ENCODE measurements at places on chromosomes 2 and 18.
A peak's percentile ranks its signal among the peaks of the same experiment; 100 is the strongest.

DNA sequence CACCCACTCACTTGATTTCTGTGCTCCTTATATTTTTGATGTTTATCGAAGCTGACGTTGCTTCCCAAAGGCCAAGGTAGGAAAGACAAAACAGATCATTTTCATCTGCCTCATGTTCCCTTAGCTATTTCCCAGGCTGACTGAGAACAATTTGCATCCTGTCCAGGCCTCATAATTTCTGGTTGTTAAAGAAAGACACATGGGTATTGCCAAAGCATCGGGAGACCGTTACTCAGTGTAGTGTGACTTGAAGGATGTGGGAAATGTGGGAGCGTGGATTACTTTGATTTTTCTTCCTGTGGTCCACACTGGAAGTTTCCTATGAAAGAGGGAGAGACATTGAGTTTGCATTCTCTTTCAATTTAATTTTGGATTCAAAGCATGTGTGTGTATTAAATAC, 204.6 kb downstream of the TRIB2 start:
- ATAC-seq, result no peak

DNA sequence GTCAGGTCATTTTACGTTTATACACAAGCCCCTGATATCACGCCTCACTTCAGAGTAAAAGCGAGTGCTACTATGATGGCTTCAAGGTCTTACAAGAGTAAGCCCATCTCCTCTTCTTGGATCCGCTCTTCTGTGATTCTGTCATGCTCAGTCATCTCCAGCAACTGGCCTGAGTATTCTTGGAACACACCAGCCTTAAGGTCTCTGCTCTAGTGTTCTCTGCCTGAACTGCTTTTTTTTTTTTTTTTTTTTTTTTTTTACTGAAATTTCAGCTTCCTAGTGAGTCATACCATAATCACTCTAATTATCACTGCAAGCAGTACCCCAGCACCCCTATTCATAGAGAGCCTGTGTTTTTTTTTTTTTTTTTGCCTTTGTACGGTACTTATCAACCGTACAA, 1228.9 kb downstream of the CNTNAP5 start:
- no peak for ATAC-seq

DNA sequence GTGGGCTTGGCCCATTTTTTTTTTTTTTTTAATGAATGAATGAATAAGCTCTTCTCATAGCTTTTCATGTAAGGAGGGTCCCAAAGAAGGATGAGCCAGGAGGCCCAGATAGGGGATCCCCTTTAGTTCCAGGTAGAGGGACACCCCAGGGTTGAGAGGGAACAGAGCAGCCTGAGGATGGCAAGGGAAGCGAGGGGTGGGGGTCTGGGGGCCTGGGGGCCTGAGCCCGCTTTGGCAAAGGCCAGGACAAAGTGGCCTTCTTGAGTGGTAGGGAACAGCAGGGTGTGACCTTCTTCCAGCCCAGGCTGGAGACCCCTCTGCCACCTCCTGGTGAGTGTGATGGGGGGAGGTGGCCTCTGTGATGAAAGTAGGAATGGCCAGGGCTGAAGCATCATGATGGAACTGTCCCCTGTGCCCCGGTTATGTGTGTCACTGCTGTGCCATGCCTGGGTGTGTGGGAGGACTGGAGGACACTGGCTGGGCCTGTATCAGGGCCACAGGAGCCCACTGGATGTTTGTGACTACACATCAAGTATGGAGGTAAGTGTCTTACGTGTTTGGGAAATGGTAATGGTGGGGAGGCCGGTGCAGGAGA, 263.5 kb upstream of the HDAC4 start:
- no peak for ATAC-seq

GRCh38 chr2:227377467-227378351, 1.4 kb downstream of the TM4SF20 start:
- no peak for ATAC-seq

GRCh38 chr2:240433973-240434727, 1.3 kb upstream of the GPC1 start:
- peak; percentile 62 for ATAC-seq

DNA sequence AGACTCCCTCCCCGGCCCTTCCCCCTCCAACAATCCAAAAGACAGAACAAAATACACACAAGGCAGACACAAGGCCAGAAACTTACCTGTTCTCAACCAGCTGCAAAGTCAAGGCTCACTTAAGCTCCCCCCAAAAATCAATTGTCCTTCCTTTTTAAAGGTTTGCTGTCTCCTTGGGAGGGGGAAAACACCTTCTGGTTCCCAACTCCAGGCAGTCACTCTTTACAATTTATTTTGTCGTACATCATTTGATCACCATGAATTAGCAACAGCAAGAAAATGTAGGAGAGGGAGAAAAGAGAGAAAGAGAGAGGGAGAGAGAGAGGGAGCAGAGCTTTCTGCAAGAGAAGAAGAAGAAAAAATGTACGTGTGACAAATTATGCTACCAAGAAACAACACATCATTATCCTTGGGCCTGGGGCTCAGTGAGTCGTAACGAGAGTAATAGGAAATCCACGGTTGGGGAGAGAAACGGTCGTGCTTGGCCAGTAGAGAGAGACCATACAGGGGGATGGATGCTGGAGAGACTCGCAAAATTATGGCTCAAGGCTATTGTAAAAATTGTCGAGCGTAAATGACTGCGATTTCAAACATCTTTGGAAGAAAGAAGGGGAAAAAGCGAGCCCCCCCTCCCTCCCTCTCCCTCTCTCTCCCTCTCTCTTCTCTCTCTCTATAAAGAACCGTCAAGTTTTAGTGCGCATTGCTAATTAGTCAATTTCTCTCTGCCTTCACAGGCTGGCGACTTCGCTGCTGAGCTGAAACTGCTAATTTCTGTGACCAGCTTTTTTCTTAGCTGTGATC, at the start of gene KLHL14:
Gene KLHL14 (minus strand): TSS at position 443 of the 801 bp plus-strand sequence. CDS start 2,432 bp downstream, outside the sequence.
- no peak for ATAC-seq

- ATAC-seq, result no peak
Observed at GRCh38 chr2:240255165-240255491, 114.7 kb upstream of the OTOS start.

- ATAC-seq, result no peak
Observed at GRCh38 chr18:79366177-79367094, 29.3 kb upstream of the NFATC1 start.
